ENCODE measurements at places on chromosomes 12 and 14.

GRCh38 chr14:93331002-93331727 is 1.7 kb downstream of the BTBD7 start:
- DNase-seq, result no peak

GRCh38 chr12:120368789-120369602 is at the start of gene MSI1:
TSS of gene MSI1 (minus strand) at chr12:120369164. CDS start at chr12:120369091, 73 bp downstream.
- no peak for DNase-seq

DNA sequence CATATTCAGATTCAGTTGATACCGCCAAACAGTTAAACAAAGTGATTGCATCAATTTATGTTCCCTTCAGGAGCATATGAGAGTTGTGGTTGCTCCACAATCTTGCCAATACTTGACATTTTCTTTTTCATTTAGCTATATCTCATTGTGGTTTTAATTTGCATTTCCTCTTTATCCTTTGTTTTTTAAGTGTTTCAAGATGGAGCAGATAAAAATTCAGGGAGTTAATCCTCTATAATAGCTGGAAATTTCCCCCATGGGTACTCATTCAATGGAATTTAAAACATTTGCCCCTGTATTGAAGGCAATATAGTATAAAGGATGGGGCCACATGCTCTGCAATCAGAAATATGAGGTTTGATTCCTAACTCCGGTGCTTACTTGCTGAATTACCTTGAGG is 1.1 kb upstream of the EXD2 start:
- no peak for DNase-seq

DNA sequence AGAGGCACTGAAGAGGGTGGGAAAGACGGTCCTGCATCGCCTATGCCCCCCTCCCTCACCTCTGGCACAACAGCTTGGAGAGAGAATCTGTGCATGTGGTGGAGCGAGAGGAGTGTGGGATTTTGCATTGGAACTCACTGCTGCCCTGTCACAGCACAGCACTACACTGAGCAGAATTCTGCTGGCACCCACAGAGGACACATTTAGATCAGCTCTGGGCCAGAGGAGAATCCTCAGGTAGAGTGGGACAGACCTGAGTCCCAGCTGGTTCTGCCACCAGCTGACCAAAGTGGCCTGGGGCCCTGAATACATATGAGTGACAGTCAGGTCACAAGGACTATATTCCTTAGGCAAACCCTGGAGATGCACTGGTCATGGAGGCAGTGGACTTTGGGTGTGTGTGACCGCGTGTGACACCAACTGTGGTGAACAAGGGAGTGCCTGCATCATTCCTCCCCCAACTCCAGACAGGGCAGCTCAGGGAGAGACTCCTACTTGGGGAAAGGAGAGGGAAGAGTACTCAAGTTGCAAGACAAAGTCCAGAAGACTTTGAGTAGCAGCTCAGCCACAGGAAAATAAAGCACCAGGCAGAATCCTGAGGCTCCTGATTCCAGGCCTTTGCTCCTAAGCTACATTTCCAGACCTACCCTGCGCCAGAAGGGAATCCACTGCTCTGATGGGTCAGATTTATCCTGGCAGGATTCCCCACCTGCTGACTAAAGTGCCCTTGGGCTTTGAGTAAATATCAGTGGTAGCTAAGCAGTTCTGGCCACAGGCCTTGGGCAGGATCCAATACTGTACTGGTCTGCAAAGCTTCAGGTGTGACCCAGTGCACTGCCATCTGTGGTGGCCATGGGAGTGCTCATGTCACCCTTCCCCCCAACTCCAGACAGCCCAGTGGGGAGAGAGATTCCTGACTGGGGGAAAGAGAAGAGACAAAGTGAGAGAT is 10.6 kb upstream of the ACOT1 start:
- peak; percentile 80 for DNase-seq

DNA sequence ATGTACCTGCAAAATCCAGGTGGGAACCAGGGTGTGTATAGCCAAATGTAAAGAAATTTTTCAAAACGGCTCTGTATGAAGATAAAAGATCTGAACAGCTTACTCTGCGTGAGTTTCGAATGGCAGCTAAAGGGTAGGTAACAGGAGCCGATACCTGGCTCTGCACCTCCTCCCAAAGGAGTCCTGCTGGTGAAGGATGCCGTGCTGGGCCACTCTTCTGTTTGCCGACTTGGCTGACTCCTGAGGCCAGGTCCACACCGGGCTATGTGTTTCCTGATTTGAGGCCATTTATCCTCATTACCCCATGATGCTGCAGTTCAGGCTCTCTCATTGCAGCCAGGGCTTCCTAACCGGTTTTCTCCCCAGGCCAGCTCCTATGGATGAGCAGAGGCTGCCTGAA is 244.6 kb downstream of the SLC41A2 start:
- DNase-seq, result no peak

GRCh38 chr14:27730204-27730603 is 1036.4 kb upstream of the FOXG1 start:
- DNase-seq, result no peak

DNA sequence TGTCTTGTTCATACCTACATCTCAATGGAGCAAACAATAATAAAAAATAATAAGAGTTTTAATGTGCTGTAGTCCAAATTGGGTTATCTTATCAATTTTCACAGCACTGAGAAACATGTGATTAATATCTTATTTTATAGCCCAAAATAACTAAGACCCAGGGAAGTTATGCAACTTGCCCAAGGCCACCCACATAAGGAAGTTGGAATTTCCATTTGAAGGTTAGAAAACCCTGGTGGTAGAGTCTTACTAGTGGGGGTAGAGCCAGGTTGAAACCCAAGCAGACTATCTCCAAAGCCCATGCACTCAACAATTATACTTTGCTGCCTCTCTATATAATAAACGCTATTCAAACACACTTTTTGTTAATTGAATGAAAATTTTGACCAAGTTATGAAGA is 270.0 kb upstream of the CAND1 start:
- no peak for DNase-seq

GRCh38 chr14:68709007-68709406 is 83.9 kb downstream of the ZFP36L1 start:
- no peak for DNase-seq

DNA sequence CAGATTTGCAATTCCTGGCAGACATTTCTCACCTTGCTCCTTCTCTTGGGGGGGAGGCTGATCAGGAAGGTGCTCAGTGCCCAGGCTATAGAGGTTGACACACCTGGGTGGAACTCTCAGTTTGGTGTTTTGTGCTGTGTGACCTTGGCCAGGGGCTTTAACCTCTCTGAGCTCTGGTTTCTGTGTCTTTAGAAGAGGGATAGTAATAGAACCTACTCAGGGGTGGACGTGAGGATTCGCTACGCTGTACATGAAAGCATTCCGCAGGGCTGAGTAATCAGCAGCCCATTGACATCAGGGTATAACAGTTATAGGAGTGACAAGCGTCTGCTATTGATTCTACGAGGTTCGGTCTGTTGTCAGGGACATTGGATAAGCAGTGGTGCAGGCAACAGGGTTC is 98.1 kb downstream of the PHETA1 start:
- DNase-seq, result no peak

GRCh38 chr12:132433641-132434395 is 56.1 kb upstream of the FBRSL1 start:
- peak; percentile 69 for DNase-seq

GRCh38 chr12:92556637-92557421 is 146.0 kb upstream of the PLEKHG7 start:
- no peak for DNase-seq

GRCh38 chr12:51200156-51200555 is 17.7 kb downstream of the POU6F1 start:
- no peak for DNase-seq

- no peak for DNase-seq
These were observed 54.9 kb downstream of the DNAH10 start for GRCh38 chr12:123816896-123817537.

- no peak for DNase-seq
These were observed 136.0 kb upstream of the IFNG-AS1 start for GRCh38 chr12:67853204-67853603.

DNA sequence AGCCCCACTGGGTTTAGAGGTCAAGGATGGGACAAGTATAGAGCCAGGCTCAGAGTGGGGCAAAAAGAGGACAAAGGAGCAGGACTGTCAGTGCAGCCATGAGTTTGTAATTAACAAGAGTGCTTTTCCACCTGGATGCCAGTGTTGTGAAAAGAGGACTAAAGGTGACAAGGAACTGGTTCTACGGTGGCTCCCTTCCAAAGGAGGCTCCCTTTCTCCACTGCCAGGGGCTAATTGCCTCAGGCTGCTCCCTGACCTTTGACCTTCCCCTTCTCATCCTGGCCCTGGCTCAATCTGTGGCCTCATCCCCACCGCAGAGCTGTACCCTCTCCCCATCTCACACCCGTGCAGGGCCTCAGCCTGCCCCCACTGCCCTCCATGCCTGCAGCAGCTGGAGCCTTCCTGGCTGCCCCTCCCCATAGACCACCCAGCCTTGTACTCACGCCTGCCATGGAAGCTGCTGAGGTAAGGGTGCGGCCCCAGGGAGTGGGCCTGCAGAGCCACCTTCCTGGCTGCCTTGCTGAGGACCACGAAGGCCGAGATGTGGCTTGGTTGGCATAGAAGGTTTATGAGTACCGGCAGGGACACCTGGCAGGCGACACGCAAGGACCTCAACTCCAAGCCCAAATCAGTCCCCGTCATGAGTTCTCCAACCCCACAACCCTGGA is 24.8 kb upstream of the FKBP4 start:
- no peak for DNase-seq

DNA sequence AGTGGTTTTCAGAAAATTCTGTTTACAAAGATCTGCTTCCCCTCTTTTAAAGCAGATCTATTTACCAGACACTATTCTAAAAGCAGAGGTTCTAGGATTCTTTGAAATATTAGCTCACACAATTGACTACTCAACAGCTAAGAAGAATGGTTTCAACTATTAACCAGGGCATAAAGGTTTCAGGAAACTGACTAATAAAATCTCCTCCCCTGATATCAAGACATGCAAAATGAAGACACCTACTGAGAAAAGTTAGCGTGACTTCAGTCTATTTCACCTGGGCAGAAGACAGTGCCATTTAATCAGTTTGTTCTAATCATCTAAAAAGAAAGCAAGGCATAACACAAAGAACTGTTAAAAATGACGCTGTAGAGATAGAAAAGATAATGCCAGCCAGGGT is 22.2 kb downstream of the DAD1 start:
- DNase-seq, result no peak
